ENCODE measurements at places on chromosomes 1 and 21.

GRCh38 chr1:11653861-11654136 lies 430 bp downstream of the FBXO2 start:
- DNase-seq, result no peak

- DNase-seq, result no peak
These were observed 4.4 kb downstream of the ITPKB start for GRCh38 chr1:226734611-226735153.

GRCh38 chr1:209416039-209416438 lies 167.5 kb upstream of the CAMK1G start:
- DNase-seq, result no peak

DNA sequence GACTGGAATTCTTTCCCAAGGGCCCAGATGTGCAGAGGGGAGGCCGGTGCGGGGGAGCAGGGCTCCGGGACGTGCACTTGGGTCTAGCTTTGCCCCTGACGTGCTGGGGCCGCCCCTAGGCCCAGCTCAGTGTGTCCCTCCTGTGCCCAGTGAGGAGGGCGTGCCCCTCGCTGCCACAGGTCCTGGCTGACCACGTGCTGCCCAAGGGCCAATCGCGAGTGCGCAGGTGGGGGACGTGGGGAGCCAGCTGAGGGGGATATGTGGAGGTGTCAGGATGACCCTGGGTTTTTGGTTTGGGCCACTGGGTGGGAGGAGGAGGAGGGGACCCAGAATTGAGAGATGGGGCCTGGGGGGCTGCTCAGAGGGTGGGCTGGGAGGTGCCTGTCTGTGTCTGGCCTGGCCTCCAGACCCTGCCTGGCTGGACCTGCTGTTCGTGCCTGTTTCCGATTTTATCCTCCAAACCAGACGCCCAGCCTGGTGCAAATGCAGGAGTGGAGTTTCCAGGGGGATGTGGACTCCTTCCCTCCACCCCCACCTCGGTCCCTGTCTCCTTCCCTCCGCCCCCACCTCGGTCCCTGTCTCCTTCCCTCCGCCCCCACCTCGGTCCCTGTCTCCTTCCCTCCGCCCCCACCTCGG lies 6.1 kb upstream of the RNF223 start:
- DNase-seq, result peak; percentile 53

DNA sequence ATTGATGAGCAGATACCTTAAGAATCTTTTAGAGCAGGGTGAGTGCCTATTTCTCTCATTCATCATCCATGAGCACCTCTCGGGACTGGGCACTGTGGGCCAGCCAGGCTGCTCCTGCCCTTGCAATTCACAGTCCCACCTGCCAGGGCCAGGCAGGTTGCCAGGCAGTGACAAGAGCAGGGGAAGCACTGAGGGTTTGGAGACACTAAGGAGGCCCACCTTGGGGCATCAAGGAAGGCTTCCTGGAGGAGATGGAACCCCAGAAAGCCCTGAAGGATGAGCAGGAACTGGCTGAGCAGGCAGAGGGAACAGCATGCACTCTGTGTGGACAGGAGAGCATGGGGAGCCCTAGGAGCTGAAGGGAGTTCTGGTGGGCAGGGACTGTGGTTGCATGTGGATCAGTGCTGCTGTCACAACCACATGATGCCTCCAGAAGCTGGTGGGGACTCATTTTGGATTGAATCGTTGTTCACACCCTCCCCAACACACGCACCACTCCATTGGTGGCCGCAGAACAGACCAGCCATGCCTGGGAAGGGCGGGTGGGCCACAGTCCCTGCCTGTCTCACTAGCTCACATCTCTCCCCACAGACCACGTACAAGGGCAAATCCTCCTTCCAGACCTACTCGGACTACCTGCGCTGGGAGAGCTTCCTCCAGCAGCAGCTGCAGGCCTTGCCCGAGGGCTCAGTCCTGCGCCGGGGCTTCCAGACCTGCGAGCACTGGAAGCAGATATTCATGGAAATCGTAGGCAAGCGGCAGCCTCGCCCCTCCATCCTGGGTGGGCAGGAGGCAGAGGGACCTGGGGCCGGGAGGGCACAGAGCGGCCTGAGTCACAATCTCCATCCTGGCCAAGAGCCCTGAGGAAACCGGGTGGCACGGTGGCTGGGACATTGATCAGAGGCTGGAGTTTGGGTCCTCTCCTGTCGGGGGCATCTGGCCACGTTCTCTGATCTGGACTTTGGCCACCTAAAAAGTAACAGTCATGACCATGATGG lies 55.1 kb downstream of the DISP3 start:
- DNase-seq, result no peak

DNA sequence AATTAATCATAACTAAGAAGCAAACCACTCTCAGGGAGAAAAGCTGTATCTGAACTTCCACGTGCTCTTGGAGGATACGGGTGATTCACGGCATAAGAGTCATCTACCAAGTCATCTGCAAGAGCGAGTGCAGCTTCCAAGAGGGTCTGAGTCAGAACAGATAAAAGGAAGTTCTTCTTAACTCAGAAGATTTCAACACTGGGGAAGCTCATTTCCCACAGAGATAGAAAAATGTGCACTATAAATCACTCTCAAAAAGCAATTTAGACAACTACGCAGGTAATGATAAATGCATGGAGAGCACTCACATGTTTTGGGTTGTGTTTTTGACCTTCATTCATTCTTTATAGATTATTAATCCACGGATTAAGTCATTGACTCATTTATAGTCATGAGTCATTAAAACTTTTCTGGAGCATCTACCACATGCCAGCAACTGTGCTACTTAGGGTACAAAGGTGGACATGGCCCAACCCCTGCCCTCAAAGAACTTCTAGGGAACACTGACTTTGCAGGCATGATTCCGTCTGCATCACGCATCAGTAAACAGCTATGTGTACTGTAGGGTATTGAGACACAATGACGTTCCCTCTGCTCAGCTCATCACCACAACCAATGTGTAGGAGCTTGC lies 20.8 kb downstream of the KCNJ15 start:
- DNase-seq, result no peak

DNA sequence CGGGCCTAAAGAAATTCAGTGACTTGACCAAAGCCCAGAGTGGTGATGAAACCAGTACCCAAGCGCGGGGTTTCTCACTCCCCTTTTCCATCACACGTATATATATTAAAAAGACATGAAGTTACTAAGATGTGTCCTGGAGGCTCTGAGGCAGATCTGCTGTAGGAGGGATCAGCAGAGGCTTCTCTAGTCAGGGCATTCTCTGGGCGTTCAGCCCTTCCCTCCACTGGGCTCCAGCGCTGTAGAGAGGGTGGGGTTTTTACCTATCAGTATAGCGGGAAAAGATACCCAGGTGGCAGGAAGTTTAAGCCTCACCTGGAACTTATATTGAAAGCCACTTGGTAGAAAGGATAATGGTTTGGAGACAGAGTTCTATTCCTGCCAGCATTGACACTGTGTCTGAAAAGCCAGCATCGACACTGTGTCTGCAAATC lies 862 bp upstream of the PLEKHO1 start:
- no peak for DNase-seq

- no peak for DNase-seq
These were observed 55.5 kb downstream of the LDLRAD2 start for GRCh38 chr1:21867451-21867996.

- no peak for DNase-seq
These were observed 32.1 kb upstream of the RUNX3 start for GRCh38 chr1:24961961-24962861.

DNA sequence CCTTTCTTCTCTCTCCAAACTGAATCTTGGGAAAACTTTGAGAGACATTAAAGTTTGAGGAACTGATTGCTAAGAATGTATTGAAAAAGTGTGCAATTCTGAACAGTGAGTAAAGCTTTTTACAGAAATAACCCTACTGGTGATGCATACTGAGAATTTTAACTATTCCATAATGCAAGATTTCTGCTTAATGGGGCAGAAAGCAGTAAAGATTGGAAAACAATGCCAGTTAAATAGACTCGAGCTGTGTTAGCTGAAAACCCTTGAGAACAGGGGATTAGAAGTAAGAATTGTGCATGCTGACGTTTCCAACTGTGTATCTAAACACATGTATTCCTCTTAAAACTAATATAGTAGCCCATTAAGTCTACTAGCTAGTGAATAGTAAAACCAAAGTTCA lies 1500.2 kb upstream of the PRMT6 start:
- no peak for DNase-seq

- DNase-seq, result no peak
These were observed 2.6 kb downstream of the IRF2BP2 start for GRCh38 chr1:234607109-234608024.

DNA sequence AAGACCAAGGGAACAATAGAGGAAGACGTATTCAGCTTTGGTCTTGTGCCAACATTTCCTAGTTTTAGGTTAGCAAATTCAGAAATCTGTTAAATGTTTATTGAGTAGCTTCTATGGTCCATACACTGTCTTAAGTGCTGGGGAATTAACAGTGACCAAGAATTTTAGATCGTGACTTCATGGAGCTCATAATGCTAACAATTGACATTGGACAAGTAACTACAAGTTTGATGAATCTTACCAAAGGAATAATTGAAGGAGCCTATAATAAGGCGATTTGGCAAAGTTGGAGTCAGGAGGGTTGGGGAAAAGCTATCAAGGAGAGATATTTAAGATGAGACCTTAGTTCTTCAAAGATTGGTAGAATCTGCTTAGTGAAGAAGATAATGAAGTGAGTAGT lies 1.4 kb upstream of the SLAMF9 start:
- no peak for DNase-seq

DNA sequence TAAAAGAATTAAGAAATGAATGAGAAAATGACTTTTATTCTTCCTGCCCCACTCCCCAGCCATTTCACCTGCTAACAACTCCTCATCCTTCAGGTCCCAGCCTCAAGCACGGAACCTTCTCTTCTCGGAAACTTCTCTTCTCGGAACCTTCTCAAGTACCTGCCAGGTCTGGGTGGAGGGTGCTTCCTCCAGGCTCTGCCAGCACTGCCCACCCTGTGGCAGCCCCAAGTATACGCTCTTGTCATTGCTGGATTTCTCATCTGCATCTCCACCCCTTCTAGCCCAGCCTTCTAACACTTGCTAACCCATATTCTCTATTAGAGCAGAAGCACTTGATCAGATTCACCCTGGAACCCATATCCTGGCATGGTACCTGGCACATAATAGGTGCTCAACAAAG lies 3.9 kb upstream of the IFFO2 start:
- DNase-seq, result no peak

GRCh38 chr1:226956942-226957713 lies 17.0 kb downstream of the COQ8A start:
- DNase-seq, result no peak

- no peak for DNase-seq
These were observed 7.0 kb downstream of the TMPRSS3 start for GRCh38 chr21:42388740-42389448.

DNA sequence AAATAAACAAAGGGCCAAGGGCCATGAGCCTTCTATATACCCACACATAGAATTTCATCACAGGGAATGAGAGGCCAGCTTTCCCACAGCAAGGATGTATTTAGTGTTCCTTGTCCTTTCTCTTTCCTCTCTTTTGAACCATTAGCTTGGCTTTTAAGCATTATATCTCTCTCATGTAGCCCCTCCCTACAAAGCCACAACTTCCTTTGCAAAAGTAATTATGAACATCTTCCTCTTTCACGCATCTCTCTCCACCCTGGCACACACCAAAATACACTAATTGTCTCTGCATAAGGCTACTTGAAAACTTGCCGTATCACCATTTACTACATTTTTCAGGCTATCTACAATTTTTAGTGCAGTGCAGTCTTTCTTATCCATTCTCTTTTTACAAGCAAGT lies 1.9 kb upstream of the AK5 start:
- DNase-seq, result no peak

DNA sequence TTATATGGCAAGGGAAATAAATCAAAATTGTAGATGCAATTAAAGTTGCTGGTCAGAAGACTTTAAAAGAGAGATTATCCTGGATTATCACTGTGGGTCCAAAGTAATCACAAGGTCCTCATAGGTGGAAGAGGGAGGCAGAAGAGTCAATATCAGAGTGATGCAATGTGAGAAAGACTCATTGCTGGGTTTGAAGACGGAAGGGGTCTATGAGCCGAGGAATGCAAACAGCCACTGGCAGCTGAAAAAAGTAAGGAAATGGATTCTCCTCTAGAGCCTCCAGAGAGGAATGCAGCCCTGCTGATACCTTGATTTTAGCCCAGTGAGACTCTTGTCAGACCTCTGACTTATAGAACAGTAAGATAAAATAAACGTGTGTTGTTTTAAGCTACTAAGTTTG lies 59.8 kb upstream of the MUTYH start:
- DNase-seq, result no peak

GRCh38 chr1:232690285-232690935 lies 60.5 kb upstream of the SIPA1L2 start:
- DNase-seq, result no peak

DNA sequence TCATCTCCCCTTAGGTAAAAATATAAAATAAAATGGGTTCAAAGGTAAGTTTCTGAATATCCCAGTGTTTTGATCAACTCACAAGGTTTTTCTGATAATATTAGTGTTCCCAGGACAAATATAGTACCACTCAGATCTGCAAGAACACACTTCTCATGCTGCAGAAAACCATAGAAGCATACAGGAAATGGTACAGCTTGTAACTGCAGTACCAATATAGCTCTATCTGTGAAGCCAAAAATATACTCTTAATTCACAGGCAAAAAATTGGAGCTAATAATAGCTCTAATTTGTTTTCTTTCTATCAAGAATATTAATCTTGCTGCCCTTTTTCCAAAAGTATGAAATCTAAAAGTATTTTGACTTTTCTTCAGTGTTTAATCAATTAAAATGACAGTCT lies 13.2 kb downstream of the VPS45 start:
- DNase-seq, result no peak

DNA sequence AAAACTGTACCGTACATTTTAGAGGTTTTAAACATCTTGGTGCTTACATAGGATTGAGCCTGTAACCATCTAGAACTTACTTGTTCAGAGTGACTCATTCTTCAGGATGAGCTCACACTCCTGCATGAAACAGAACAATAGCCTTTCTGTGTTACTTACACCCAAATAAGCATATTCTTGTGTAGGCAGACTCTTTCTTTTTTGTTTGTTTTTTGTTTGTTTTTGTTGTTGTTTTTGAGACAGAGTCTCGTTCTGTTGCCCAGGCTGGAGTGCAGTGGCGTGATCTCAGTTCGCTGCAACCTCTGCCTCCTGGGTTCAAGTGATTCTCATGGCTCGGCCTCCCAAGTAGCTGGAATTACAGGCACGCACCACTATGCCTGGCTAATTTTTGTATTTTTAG lies 3.8 kb upstream of the CA6 start:
- no peak for DNase-seq

GRCh38 chr1:246008363-246008831 lies 498.7 kb downstream of the SMYD3 start:
- DNase-seq, result no peak

DNA sequence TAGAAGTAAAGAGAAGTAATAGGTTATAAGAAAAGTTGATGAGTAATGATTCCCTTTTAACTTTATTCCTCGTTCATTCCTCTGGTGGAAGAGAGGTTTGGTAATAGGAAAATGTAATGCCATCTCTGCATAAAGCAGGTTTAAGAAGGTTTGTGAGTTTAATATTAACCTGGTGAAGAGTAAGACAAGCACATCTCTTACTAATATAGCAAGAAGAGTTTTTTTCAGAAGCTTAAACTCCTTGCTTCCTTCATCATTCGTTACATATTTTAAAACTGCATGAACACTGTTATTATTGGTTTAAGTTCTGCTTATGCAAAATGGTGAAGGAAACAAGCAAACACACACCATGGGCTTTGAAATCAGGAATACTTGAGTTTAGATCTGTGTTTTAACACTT lies 9.2 kb upstream of the PLA2G4A start:
- DNase-seq, result no peak

All from DMS 273 treated with DMSO at 0.1 percent for 48 hours (cell line).